Renal cortex interstitium (tissue), 15 donors: ENCODE measurements at places on chromosomes 5 and 9.

- peak; percentile 19 for DNase-seq
Observed at GRCh38 chr5:54249210-54250028, 61.0 kb downstream of the ARL15 start.

GRCh38 chr9:97632248-97632984 lies 752 bp downstream of the TSTD2 start:
- DNase-seq, result peak; percentile 65

GRCh38 chr9:128927731-128928411 lies 7.1 kb downstream of the PHYHD1 start:
- peak; percentile 52 for DNase-seq

DNA sequence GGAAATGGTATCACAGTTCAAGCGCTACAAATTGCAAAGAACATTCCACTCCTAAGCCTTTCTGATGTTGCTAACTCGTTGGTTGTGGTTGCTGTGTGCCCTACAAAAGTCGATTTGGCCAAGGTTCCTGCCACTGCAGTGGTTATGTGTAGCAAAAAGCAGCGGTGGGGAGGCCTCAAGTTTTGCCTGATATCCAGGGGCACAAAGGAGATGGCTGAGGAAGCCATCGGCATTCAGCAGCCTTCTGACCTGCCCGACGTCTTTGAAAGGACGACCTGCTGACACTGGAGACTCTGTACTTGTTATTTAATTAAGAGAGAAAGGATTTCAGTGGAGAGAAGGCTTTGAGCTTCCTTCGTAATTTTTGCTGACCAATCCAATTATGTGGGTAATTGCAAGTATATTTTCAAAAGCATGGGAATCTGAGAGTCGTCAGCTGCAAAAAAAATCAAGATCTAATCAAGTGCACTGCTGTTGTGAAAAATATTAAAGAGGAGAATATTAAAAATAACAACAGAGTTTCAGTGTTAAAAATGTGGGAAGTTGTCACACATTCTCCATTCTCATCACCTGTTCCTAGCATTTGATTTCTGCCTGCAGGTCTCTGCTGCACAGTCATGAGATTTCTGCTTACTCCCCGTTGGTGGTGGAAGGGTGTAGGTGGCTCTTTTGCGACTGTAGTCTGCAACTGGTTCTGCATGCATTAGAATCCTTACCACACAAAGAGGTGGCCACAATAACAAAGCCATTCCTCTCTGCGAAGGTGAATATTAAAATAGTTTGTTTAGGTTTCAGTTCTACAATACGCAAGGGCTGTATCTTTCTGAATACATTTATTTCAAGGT lies 319.2 kb downstream of the IRX2 start:
- no peak for DNase-seq

- no peak for DNase-seq
Observed at GRCh38 chr9:14932231-14932630, 22.0 kb upstream of the FREM1 start.

GRCh38 chr9:36603006-36603405 lies 30.3 kb downstream of the MELK start:
- DNase-seq, result no peak

- DNase-seq, result no peak
Observed at GRCh38 chr5:154143211-154143641, 47.3 kb upstream of the GALNT10 start.

DNA sequence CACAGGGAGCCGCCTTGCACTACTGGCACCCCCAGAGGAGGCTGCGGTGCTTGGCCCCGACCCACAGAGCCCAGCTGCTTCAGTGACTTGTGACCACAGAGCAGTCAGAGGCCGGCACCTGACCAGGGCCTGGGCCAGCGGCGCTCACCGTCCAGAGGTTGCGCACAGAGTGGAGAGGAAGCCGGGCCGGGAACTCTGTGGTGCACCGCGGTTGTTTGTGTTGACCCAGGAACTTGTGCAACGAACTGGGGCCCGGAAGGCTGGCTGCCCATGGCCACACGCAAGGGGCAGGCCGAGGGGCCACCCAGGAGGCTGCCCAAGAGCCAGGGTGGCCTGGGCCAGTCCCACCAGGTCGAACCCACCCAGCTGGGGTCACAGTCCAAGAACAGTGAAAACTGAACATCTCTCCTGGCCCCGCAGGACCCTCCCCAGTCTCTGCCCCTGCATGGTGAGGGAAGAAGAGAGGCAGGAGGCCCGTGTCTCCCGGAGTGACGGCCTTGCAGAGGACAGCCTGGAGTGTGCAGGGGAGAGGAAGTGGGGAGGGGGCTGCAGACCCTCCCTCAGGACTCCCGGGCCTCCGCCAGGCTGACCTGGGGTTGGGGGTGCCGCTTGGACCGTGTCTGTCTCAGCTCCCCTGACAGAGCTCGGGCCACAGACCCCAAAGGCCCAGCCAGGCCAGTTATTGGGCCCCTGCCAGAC lies 42.8 kb upstream of the EGFL7 start:
- no peak for DNase-seq

DNA sequence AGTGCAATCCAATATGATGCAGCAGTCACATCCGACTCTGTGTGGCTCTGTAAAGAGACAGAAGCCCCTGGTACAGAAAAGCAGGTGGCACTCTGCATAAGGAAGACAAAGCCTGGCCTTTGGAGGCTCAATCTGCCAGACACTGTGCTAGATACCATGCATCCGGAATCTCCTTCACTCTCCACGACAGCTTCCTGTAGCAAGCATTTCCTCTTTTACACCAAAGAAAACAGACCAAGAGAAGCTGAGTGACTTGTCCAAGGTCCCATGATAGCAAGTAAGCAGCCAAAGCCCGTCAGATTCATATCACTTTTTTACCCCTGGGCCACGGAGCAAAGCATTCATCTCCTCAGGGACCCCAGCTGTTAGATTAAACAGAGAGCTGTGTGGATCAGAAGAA lies 64.2 kb upstream of the SMIM23 start:
- DNase-seq, result no peak

DNA sequence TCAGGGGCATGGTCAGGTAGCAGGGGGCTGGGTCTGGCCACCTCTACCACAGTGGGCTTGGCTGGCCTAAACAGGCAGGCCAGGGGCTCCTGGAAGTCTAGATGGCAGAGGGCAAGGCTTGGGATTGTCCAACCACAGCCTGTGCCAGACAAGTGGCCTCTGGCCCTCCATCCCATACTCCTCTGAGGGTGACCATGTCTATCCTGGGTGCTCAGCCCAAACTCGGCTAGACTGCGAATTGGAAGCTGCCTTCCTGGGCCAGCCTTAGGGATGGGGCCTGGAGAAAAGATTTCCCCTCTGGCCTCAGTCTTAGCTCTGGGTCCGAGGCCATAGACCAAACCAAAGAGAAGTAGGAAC lies 110.5 kb downstream of the PHF2 start:
- no peak for DNase-seq

- no peak for DNase-seq
Observed at GRCh38 chr9:9846557-9846956, 766.2 kb downstream of the PTPRD start.

DNA sequence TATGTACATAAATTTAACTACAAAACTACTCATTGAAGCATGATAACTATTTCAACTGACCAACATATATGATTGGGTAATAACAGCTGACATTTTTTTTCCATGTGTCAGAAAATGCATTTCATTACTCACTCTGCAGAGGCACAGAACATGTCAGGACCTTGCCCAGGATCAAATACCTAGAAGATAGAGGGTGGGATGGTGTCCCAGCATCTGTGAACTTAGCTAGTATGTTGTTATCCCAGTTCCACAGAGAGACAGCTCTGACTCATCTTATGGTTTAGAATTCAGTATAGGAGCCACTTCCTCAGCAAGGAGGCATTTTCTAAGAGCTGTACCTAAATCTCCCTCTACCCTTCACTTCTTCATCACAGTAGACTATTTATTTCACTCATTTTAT lies 1198.6 kb upstream of the ACO1 start:
- DNase-seq, result no peak

DNA sequence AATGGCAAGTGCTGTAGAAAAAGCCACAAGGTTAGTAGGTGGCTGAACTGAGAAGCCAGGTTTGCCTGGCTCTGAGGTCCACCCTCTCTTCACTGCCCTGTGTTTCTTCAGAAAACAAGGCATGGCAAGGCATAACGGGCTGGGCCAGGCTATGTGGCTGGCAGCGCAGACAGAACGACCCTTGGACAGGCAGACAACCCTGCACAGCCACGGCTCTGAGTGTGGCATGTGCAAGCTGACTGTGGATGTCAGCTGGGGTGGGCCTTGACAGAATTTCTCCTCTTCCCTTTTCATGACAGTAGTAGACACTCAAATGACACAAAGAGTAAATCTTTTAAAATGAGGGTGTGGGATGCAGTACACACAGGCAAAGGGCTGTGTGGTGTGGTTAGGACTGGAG lies 81.7 kb downstream of the MACROH2A1 start:
- no peak for DNase-seq

DNA sequence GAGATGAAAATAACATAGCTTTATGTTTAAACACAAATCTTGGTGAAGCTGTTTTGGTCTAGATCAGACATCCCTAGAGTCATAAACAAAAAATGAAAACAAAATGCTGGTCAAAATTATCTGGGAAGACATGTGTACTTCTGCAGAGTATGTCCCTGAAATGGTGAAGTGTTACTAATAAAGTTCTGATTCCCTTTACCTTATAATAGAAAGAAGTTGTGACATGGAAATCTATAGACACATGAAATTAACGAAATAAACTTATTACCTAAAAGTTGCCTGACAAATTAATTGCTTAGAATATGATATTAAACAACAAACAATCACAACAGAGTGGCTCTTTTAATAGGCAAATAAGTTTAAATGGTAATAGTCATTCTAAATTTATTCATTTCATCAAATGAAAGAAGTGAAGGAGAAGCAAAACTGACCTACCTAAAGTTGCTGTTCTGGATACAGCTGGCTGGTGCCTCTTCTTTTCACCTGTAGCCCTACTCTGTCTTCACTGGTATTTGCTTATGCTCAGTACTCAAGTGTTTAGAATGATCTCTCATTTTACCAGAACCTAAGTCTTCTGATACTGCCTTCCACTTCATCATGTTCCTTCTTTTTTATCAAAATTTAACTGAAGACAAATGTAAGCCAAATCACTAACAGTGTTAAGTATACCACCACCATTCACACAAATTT lies 38.8 kb downstream of the FNIP1 start:
- no peak for DNase-seq

- no peak for DNase-seq
Observed at GRCh38 chr5:1966461-1966860, 83.7 kb upstream of the IRX4 start.

DNA sequence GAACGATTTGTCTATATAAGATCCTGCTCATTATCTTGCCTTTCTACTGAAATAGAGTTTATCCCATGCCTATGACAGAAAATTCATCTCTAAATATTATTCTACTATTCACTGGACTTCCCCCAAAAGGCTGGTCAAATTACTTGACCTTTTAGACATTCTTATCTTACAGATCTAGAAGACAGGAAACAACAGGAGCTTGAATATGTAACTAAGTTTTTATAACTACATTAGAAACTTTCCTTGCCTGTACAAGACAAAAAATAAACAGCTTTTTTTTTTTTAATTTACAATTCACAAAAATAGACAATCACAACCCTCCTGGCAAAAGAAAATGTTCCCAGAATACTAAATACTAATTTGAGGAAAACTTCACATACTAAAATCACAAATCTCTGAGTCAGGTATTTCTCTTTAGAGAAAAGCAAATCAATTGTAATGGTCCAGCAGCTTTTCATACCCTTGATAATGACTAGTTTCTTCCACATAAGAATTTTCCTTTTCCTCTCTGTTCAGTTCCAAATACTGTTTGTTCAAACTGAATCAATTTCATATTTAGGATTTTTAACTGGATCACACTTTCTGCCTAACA lies 68.6 kb downstream of the MLLT3 start:
- no peak for DNase-seq

DNA sequence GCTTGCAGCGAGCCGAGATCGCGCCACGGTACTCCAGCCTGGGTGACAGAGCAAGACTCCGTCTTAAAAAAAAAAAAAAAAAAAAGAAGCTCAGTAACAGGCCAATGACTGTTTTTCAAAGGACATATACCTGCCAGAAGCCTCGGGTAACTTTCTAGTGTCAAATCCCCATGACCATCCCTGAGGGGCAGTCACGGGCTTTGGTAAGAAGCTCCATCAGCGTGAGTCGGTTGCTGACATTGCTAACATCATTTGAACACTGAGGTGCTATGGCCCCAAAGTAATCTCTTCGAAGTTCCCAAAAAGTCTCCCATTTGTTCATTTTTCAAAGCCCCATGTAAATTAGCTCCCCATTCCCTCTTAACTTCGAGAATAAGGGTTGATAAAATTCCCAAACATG lies 11.6 kb downstream of the NAIP start:
- DNase-seq, result no peak
